ENCODE measurements at places on chromosomes 3 and 15.
A peak's percentile ranks its signal among the peaks of the same experiment; 100 is the strongest.

GRCh38 chr3:7618606-7619005, 757.7 kb downstream of the GRM7 start:
- DNase-seq: no peak

DNA sequence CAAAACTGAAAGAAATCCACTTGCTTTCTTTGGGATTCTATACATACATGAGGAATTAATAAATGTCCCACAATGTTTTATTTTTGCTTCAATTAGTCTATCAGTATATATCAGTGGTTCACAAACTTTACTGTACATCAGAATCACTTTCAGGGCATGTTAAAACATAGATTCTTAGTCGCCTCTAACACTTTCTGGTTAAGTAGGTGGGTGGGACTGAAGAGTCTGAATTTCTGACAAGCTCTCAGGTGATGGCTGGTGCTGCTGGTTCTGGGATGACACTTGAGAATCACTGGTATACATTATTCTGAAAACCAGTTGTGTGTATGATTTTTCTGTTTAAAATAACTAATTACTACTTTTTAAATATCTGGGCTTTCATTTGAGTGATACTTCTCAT, 393.3 kb downstream of the TBC1D5 start:
- no peak for DNase-seq

GRCh38 chr3:2837910-2838309, 272.3 kb downstream of the IL5RA start:
- DNase-seq: no peak

GRCh38 chr3:177886501-177886900, 649.7 kb upstream of the KCNMB2 start:
- DNase-seq: no peak

GRCh38 chr15:62147551-62147950, 17.5 kb downstream of the C2CD4B start:
- DNase-seq: no peak

DNA sequence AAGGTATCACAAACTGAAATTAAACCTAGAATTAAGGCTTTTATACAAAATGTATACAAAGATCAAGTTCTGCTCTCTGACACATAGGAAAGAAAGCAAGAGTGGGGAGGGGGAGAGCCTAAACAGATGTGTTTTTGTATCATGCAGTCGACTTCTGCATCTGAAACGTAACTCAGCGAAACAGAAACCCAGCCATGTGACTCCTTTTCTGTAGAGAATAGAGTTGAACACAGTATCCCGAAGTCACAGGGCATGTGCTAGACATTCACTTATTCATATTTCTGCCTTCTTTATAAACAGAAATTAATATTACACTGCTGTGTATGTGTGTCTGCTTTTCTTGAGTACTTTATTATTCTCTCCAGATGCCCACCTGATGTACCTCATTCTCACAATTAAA, 121.0 kb downstream of the PDZRN3 start:
- no peak for DNase-seq

DNA sequence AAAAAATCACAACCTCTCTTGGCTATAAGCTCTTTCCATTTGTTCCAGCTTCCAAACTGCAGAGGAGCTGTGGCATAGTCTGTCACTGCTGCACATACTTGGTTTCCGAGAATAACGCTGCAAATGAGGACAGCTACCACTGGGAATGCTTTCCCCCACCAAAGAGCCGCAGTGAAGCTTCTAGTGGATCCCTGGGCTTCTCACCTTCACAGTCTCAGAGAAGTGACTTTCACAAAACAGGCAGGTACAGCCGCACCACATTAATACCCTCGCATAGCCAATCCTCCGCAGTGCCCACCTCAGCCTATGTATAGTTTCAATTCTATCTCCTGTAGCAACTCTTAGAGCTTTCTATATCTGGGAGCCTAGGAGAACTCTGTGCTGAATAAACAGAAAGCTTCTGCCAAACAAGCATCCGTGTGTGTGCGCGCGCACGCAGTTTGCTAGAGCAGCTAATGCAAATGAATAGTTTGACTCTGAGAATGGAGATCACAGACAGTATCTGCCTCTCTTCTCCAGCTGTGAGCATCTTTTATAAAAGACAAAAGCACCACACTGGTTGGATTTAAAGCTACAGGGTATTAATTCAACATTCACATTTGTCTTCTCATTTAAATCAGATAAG, 81.9 kb upstream of the PLXND1 start:
- peak; percentile 73 for DNase-seq

DNA sequence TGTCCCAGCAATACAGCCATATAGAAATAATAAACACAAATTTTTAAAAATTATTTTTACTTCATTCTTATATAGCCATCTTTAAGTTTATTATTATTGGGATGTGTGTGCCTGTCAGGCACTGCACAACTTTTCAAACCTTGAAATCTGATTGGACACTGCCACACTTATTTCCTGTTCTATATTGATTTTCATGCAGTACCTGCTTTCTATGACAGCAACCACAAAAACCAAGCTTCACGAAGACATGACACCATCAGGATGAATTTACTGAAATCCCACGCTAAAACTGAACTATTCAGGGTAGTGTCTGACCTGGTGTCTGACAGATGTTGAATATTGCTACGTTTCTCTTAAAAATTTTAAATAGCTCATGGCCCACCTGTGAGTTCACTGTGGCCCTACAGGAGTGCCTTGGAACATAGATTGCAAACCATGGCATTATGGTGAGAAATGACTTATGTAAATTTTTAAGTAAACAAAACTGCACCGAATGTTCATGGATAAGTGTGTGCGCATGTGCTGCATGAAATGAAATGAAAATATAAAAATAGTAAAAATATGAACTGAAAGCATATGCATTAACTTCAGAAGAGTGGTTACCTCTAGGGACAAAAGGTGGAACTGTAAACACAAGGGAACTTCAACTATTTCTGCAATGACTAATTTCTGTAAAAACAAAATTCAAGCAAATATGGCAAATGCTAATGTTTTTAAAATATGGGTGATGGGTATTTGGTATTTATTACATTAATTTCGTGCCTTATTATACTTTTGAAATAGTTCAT, 152.3 kb downstream of the ZBTB20 start:
- DNase-seq: no peak

DNA sequence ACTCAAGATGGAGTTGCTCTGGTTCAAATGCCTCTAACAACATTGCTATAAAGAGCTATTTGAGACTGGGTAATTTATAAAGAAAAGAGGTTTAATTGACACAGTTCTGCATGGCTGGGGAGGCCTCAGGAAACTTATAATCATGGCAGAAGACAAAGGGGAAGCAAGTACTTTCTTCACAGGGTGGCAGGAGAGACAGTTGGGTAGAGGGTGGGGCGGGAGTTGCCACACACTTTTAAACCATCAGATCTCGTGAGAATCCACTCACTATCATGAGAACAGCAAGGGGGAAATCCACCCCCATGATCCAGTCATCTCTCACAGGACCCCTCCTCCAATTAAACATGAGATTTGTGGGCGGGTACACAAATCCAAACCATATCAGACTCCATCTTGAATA, 30.7 kb downstream of the MAP2K5 start:
- no peak for DNase-seq

DNA sequence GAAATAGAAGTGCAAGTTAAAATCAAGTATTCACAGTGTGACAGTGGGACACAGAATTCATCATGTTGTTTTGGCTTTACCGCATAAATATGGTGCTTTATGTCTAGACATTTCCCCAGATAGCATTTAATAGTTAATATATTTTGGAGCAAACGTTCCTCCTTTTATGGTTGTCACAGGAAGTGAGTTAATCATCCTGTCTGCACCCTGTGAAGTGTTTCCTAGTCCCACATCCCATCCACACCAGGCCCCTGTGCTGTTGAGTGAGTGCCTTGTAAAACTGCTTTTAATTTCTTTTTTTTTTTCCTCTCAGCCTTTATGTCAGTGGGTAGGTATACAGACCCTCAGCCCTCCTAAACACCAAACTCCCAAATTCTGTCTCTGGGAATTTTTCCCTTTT, 393.7 kb downstream of the FEZF2 start:
- no peak for DNase-seq

- peak; percentile 88 for DNase-seq
Observed at GRCh38 chr15:75903331-75904239, at the start of gene FBXO22. Gene FBXO22, plus strand, starts transcription at chr15:75903878. Its CDS starts 86 bp downstream, at chr15:75903964.

- DNase-seq: no peak
Observed at GRCh38 chr3:188385295-188385694, 231.3 kb downstream of the LPP start.

DNA sequence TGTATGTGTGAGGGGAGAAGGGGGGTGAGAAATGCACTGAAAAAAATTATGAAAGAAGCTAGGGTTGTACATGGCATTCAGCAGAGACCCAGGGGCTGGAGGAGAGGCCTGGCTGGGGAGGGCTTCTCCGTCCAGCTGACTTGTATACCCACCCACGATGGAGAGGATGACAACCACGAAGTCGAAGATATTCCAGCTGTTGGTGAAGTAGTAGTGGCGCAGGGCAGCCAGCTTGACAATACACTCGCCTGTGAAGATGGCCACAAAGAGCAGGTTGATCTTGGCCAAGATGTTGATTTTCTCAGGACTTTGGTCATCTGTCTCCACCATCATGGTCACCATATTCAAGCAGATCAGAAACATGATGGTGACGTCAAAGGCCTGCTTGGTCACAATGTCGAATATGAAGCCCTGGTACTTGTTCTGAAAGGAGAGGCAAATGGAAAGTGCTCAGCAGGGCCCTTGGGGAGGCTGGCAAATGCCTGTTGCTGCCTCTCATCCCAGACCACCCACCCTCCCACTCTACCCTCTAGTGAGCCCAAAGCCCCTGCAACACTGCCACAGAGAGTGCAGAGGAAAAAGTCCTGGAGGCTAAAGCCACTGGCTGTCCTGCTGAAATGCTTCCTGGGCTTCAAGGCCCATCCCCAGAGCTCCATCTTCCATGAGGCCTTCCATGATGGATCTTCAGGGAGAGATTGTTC, 58.1 kb downstream of the EXOG start:
- DNase-seq: no peak

DNA sequence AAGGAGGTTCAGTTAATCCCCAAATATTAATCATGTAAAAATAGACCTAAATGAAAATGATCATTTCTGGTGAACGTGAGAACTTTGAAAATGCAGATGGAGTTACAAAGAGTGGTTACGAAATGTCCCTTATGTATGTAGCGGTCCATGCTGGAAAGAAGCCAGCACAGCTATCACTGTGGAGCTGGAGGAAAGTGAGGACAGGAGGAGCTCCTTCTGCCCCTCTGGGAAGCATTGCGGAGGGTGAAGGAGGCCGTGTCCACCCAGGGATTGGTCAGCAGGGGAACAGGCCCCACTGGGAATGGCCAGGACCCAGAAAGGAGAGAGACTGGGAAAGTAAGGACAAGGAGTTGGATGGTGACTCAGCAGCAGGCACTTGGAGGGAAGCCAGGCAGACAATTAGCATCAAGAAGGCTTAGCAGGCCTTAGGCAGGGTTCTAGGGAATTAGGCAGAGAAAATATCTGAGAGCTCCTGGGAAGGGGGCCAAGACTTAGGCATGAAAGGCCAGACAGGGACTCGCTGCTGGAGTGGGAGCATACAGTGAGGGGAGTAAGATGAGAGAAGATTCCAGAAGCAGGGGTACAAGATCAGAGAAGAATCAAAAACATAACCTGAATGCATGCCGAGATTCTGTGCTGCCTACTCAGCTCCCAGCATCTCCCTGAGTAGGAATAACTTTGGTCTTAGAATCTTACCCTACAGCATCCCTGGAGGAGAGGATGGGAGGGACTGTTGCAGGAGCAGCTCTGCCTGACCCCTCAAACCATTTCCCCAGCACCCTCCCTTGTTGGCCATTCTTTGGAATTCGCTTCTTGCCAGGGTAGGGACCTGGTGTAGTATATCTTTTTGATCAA, 171.0 kb upstream of the UMPS start:
- peak; percentile 37 for DNase-seq

GRCh38 chr3:131371688-131372066, 9.9 kb upstream of the NUDT16 start:
- DNase-seq: no peak

GRCh38 chr15:76235186-76235826, 76.0 kb downstream of the ETFA start:
- DNase-seq: no peak

DNA sequence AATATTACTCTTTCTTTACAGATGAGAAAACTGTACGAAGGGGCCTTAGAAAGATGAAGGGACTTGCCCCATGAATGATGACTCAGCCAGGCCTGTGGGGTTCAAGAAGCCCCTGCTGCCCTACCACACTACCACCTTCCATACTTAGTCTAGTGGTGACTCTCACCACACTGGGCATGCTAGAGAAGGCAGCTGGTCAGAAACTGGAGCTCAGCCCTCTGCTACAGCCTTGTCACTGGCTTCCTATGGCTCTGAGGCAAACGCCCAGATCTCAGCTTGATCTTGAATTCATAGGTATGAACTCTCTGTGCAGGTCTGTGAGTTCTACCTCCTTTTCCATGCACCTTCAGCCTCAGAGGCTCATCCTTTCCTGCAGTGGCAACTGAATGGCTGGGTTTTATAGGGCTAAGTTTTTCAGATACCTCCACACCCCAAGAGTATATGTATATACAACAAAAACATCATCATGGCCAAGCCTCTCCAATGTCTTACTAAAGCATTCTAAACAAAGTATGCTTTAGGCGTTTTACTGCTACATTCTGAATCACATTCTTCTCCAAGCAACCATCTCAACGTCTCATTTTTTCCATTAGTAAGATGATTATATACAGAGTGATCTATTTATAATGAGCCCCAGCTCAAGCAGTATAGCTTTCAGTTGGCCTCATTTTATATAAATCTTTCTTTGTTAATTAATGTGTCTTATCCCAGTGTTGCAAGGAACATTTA, 234.1 kb downstream of the GREM1 start:
- no peak for DNase-seq

DNA sequence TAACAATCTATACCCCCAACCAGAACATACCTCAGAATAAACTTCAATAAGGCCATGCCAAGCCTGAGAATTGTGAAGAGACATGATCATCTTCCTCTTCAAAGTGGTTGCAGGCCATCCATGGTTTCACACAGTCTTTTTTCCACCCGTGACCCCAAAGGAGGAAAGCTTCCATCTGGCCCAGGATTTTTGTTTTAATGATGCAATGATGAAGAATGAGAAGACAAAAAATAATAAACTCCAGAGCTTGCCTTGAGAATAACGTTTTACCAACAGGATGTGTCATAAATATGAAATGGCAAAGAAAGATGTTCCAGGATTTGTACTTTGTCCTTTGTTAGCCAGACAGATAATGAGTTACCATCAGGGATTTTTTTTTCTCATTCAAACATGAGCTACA, 201.9 kb downstream of the WNT5A start:
- no peak for DNase-seq

- no peak for DNase-seq
Observed at GRCh38 chr3:27425896-27426565, 56.8 kb upstream of the NEK10 start.

- DNase-seq: no peak
Observed at GRCh38 chr3:151283907-151284461, 5.6 kb upstream of the P2RY14 start.

GRCh38 chr3:8266730-8267131, 234.9 kb upstream of the LMCD1 start:
- no peak for DNase-seq

- no peak for DNase-seq
Observed at GRCh38 chr3:159948429-159949144, 40.0 kb upstream of the IL12A start.
